ENCODE measurements at places on chromosomes 3 and 15. TPM values are rescaled to one million over a fixed set of nuclear protein-coding genes. Genes with fewer than 3 reads are reported as not detected.

NOX5 gene
- not detected for total RNA-seq

NTRK3 gene
- not detected for total RNA-seq

FOXB1 gene
- total RNA-seq: not detected

UROC1 gene
- not detected for total RNA-seq

IL20RB gene
- total RNA-seq: 3.0 TPM

C3orf85 gene
- total RNA-seq: not detected

CYP19A1 gene
- not detected for total RNA-seq

RFX7 gene
- 3.3 TPM for total RNA-seq

UCN2 gene
- total RNA-seq: 1.9 TPM

SPATA12 gene
- under 0.01 TPM for total RNA-seq

GLT8D1 gene
- total RNA-seq: 79.7 TPM

CELSR3 gene
- total RNA-seq: 2.7 TPM

GOLGA6A gene
- total RNA-seq: not detected

TUBGCP4 gene
- total RNA-seq: 15.0 TPM

PLD1 gene
- 4.9 TPM for total RNA-seq

PLSCR4 gene
- total RNA-seq: 4.6 TPM

PLA2G4D gene
- not detected for total RNA-seq

SCG3 gene
- not detected for total RNA-seq

GXYLT2 gene
- total RNA-seq: 15.0 TPM

CFAP20DC gene
- 2.5 TPM for total RNA-seq

KLHL40 gene
- not detected for total RNA-seq

PRTG gene
- total RNA-seq: 4.2 TPM

NR1I2 gene
- under 0.01 TPM for total RNA-seq

SEMA4B gene
- 12.4 TPM for total RNA-seq

DGKG gene
- 0.50 TPM for total RNA-seq

BAHD1 gene
- 7.1 TPM for total RNA-seq

TMA7 gene
- 317 TPM for total RNA-seq

XIRP1 gene
- total RNA-seq: not detected

PPP1R14D gene
- total RNA-seq: not detected

SLC2A2 gene
- not detected for total RNA-seq

LRRC34 gene
- 7.1 TPM for total RNA-seq

GATA2 gene
- total RNA-seq: 2.8 TPM

SMCO1 gene
- 0.34 TPM for total RNA-seq

OR5H1 gene
- total RNA-seq: not detected

ATP8B4 gene
- total RNA-seq: 0.34 TPM

BBS4 gene
- total RNA-seq: 25.0 TPM

GOLGA8Q gene
- not detected for total RNA-seq

TMEM62 gene
- total RNA-seq: 17.7 TPM

WDR93 gene
- 0.15 TPM for total RNA-seq

CLDN1 gene
- total RNA-seq: 0.59 TPM

DPPA2 gene
- not detected for total RNA-seq

SLC24A5 gene
- not detected for total RNA-seq

ITIH3 gene
- total RNA-seq: not detected

LRRIQ4 gene
- not detected for total RNA-seq

SERP1 gene
- 211 TPM for total RNA-seq

MKRN3 gene
- under 0.01 TPM for total RNA-seq

CHRD gene
- 0.30 TPM for total RNA-seq

DNASE1L3 gene
- total RNA-seq: not detected

CMTM8 gene
- 1.5 TPM for total RNA-seq

CFAP92 gene
- total RNA-seq: not detected

WNT7A gene
- not detected for total RNA-seq

CSPG4 gene
- 72.4 TPM for total RNA-seq

EFCAB12 gene
- total RNA-seq: 0.15 TPM

Data from bronchus fibroblast of lung (primary cell).